MCF 10A (cell line): ENCODE measurements at places on chromosomes 2 and 18.
A peak's percentile ranks its signal among the peaks of the same experiment; 100 is the strongest.

DNA sequence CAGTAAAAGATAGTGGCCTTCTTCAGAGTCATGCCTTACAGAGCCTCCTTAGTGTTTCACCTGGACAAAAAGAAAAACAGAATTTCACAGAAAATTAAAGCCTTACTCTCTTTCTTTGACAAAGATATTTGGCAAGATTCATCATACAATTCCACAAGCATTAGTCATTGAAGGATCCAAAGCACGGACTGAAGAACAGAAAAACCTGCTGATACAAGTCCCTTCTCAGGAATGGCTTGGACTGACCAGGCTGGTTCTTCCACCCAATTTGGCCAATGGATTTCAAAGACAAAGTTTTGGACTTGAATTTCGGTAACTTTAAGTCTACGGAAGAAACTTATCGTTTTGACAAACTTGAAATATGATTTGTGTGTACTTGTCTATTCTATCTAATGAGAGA, 39.1 kb upstream of the GALNT3 start:
- H3K4me1 ChIP-seq = peaks cover 10% of the 10 kb centered on the region
- H3K27ac ChIP-seq = peak overlapping the region; percentile 9
- no peak overlapping the region for H3K4me3 ChIP-seq
- no peaks in the 10 kb centered on the region for H3K36me3 ChIP-seq

- peak overlapping the region; percentile 99 for H3K27ac ChIP-seq
- H3K4me3 ChIP-seq = peak overlapping the region; percentile 95
- H3K4me1 ChIP-seq = peaks cover 37% of the 10 kb centered on the region
- peaks cover 6% of the 10 kb centered on the region for H3K36me3 ChIP-seq
- no peaks in the 10 kb centered on the region for H3K27me3 ChIP-seq
- DNase-seq = no peak
Measured at GRCh38 chr18:809985-810642, 1.9 kb downstream of the YES1 start.

DNA sequence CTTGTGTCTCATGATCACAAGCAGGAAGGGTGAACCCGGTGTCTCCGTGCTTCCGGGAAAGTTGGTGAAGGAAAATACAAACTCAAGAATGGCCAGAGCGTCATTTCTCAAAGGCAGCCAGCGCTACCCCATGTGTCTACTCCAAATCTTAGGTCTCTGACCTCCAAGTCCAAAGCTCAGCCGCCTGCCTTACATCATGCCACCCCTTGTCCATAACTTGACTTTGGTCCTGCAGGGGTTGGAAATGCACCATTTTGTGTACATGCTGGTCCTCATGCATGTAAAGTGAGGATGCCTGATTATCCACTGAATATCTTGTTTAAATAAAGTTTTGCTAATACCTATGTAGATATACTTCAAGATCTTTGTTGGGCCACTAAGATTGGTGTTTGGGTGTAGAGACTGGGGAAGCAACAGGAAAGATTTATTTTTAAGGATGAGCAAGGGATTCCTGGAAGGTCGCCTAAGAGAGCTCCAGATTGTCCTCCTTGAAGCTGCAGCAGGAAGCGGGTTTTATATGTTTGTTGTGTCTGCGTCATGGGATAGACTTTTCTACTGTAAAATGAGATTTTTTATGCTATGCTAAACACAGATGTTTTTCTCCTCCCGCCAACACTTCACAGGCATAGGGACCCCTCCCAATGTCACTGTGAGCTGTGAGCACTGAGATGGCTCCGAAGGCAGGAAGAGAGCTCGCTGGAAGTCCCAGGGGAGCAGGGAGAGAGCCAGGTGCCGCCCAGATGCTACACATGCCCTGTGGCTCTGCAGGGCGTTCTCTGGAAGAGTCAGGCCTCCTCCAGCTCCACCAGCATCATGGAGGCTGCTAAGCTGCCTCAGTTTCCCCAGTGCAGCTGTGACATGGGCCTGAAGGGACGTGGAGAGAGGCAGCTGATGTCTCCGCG, 176.2 kb upstream of the HDAC4 start:
- peaks cover 29% of the 10 kb centered on the region for H3K27me3 ChIP-seq
- H3K4me1 ChIP-seq = no peaks in the 10 kb centered on the region
- no peaks in the 10 kb centered on the region for H3K36me3 ChIP-seq
- no peak for DNase-seq
- no peak overlapping the region for H3K27ac ChIP-seq

- H3K4me1 ChIP-seq = no peaks in the 10 kb centered on the region
- no peak overlapping the region for H3K27ac ChIP-seq
- H3K27me3 ChIP-seq = peaks cover 17% of the 10 kb centered on the region
- H3K36me3 ChIP-seq = no peaks in the 10 kb centered on the region
Measured at GRCh38 chr2:30691091-30691947, 115.9 kb downstream of the CAPN13 start.

DNA sequence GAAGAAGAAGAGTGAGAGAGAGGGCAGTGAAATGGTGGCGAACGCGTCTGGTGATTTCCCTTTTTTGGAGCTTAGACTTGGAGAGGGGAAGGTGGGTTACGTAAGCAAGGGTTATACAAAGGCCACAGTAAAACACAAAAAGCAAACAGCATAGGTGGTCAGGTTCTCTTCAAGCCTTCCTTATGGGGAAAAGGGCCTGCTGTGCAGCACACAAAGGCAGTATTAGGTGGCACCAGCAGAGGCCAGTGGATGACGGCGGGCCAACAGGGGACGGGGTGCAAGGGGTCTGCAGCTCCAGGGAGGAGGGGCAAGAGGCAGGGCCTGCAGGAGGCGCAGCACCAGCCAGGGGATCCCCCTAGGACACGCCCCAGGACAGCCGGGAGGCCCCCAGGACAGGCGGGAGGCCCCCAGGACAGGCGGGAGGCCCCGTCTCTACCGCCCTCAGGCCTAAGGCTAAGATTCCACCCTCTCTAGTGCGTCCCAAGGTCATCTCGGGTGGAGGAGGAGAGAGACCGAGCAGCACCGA, 32.6 kb upstream of the NPC1 start:
- H3K27me3 ChIP-seq = peaks cover 12% of the 10 kb centered on the region
- H3K36me3 ChIP-seq = no peaks in the 10 kb centered on the region
- DNase-seq = no peak
- peaks cover 6% of the 10 kb centered on the region for H3K4me1 ChIP-seq
- H3K4me3 ChIP-seq = no peak overlapping the region

DNA sequence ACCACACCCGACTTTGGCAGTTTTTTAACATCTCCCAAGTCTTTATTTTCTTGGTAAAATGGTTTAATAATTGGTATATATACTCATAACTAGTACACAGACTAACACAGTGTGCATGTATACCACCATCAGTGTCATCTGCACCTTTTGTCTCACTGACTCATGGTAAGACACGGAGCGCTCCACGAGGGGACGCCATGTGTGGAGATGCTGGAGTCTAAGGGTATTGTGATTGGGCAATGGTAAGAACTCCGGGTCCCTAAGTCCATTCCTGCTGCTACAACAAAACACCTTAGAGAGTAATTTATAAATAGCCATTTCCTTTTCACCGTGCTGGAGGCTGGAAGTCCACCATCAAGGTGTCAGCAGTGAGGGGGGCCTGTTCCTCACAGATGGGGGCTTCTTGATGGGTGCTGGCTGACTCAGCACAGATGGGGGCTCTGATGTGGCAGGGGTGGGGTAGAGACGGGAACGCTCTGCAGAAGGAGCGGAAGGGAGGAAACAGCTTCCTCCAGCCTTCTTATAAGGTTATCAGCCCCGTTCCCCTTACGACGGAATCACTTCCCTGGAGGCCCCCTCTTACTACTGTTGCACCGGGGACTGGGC, 42.0 kb upstream of the EDAR start:
- DNase-seq = no peak
- no peaks in the 10 kb centered on the region for H3K27me3 ChIP-seq
- H3K36me3 ChIP-seq = no peaks in the 10 kb centered on the region
- H3K4me3 ChIP-seq = no peak overlapping the region

DNA sequence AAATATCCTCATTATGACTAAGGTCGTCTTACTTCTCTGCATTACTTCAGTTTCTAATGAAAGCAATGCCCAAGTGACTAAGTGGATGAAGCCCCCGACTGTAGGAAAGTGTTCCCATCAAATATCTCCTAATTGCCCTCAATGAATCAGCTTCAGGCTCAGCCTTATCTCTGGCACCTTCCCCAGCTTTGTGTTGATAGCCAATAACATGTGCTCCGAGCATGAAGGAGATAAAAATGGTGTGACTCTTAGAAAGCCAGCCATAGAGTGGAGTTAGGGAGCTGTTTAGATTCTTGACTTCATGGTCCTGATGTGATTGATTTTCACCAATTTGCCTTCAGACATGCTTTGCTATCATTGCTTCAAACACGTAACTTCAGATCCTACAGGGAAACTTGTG, 339.2 kb upstream of the NRP2 start:
- no peak for DNase-seq
- no peaks in the 10 kb centered on the region for H3K36me3 ChIP-seq
- H3K27ac ChIP-seq = no peak overlapping the region

DNA sequence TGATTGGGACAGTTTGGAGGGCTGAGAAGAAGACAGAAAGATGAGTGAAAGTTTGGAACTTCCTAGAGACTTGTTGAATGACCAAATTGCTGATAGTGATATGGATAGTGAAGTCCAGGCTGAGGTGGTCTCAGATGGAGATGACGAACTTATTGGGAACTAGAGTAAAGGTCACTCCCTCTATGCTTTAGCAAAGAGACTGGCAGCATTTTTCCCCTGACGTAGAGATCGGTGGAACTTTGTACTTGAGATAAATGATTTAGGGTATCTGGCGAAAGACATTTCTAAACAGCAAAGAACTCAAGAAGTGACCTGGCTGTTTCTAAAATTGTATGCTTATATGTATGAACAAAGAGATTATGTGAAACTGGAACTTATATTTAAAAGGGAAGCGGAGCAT, 221.2 kb upstream of the KCNJ3 start:
- H3K4me3 ChIP-seq = no peak overlapping the region
- peaks cover 52% of the 10 kb centered on the region for H3K27me3 ChIP-seq
- no peaks in the 10 kb centered on the region for H3K36me3 ChIP-seq
- no peak for DNase-seq

DNA sequence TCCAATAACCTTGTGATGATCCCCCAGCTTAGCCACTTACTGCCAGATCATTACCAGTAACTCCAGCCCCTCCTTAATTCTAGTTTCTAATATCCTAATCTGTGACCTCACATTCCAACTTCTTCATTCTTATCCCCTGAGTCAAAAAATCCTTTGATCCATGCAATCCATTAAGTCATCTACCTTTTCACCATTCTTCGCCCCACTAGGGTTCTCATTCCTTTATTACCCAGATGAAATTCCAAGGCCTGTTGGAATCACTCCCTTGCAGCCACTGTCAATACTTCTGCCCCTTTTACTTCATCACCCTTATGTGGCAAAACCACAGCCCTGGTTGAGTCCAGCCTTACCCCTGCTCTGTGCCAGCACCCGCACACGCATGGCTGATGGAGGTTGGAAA, 20.3 kb upstream of the IL36G start:
- no peaks in the 10 kb centered on the region for H3K4me1 ChIP-seq
- H3K27me3 ChIP-seq = no peaks in the 10 kb centered on the region
- no peak for DNase-seq
- no peak overlapping the region for H3K4me3 ChIP-seq

- peaks cover 72% of the 10 kb centered on the region for H3K36me3 ChIP-seq
- H3K27ac ChIP-seq = peak overlapping the region; percentile 39
- no peak overlapping the region for H3K4me3 ChIP-seq
- DNase-seq = no peak
Measured at GRCh38 chr2:48515513-48515985, 14.4 kb upstream of the STON1 start.

DNA sequence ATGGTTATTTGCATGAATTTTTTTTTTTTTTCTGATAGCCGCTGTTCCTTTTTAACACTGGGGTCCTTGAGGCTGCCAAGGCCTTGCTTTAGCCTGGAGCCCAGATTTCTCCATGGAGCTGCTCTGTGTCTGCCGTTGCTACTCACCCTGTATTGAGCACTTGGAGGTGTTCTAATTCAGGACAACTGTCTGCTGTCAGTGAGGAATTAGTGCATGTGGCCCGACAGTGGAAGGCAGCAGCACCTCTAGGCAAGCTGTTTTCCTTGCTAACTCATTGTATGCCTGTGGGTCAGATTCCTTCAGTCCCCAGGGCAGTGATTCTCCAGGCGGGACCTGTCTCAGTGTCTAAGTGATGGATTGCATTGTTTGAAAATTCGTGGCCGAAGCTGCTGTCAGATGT, 147.7 kb upstream of the DPP10 start:
- H3K4me1 ChIP-seq = no peaks in the 10 kb centered on the region
- no peak overlapping the region for H3K27ac ChIP-seq

GRCh38 chr2:158519481-158519880, 62.7 kb downstream of the PKP4 start:
- DNase-seq = no peak
- no peaks in the 10 kb centered on the region for H3K36me3 ChIP-seq
- peaks cover 20% of the 10 kb centered on the region for H3K4me1 ChIP-seq
- no peak overlapping the region for H3K4me3 ChIP-seq

- H3K27me3 ChIP-seq = peaks cover 64% of the 10 kb centered on the region
- no peaks in the 10 kb centered on the region for H3K36me3 ChIP-seq
- no peak overlapping the region for H3K27ac ChIP-seq
- no peak overlapping the region for H3K4me3 ChIP-seq
- DNase-seq = peak; percentile 47
- H3K4me1 ChIP-seq = peaks cover 16% of the 10 kb centered on the region
Measured at GRCh38 chr2:173400760-173401159, 46.1 kb downstream of the CDCA7 start.

- peaks cover 29% of the 10 kb centered on the region for H3K4me1 ChIP-seq
- DNase-seq = no peak
- H3K4me3 ChIP-seq = no peak overlapping the region
- H3K27me3 ChIP-seq = no peaks in the 10 kb centered on the region
Measured at GRCh38 chr18:12880541-12880910, 3.5 kb downstream of the PTPN2 start.

GRCh38 chr2:180991820-180992219, 11.4 kb downstream of the UBE2E3 start:
- no peak overlapping the region for H3K4me3 ChIP-seq
- H3K36me3 ChIP-seq = peaks cover 42% of the 10 kb centered on the region
- no peaks in the 10 kb centered on the region for H3K27me3 ChIP-seq
- no peak for DNase-seq
- H3K27ac ChIP-seq = peak overlapping the region; percentile 23

GRCh38 chr2:73255907-73256617, 22.0 kb downstream of the CCT7 start:
- no peak overlapping the region for H3K27ac ChIP-seq
- H3K4me3 ChIP-seq = no peak overlapping the region
- H3K4me1 ChIP-seq = no peaks in the 10 kb centered on the region
- DNase-seq = no peak
- H3K27me3 ChIP-seq = no peaks in the 10 kb centered on the region

DNA sequence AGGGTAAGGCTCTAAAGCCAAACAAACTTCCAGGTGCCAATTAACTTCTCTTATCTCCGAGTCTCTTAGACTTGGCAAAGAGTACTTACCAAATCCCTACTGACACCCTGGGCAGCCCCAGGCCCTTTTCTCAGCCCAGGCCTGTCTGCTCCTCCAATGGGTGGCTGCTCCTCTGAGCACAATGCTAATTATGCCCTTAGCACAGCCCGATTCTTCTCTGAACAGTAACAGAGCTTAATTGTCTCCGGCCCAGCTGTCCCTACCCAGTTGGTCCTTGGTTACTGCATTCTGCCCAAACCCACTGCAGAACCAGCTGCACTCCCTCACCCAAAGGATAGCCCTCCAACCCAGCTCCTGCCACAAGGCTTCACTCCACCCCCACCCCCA, 110.3 kb downstream of the SMAD7 start:
- no peak overlapping the region for H3K27ac ChIP-seq
- peaks cover 20% of the 10 kb centered on the region for H3K36me3 ChIP-seq
- H3K4me1 ChIP-seq = peaks cover 27% of the 10 kb centered on the region
- no peak overlapping the region for H3K4me3 ChIP-seq
